ENCODE measurements at places on chromosomes 4 and X.

GRCh38 chr4:120447774-120448173, 381.1 kb upstream of the MAD2L1 start:
- DNase-seq: no peak

DNA sequence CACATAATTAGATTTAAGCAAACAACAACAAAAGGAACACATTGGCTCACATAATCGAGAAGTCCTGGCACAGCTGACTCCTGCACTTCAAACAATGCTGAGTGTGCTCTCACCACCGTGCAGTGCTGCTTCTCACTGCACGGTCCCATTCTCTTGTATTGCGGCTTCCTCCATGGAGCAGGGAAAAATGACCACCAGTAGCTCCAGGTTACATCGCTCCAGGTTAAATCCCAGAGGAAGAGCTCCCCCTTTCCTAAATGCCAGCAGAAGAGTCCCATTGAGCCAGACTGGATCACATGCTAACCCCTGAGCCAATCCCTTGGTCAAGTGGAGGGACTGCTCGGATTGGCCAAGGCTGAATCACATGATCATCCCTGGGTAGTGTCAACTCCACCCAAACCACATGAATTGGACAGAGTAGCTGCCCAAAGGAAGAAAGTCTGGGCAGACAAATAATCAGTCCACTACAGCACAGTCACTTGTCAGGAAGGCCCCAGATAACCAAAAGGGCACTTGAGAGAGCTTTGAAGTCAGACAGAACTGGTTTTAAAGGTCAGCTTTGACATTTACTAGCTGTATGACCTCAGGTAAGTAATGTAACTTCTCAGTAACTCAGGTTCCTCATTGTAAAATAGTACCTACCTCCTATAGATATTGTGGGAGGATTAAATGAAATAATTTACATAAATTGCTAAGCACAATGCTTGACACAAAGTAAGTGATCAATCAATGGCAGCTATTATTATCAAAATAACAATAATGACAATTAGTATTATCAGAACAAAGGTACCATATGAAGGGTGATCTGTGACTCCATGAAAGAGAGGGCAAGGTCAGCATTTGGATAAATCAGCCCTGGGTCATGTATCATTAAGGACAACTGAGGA, 14.3 kb downstream of the TEC start:
- no peak for DNase-seq

DNA sequence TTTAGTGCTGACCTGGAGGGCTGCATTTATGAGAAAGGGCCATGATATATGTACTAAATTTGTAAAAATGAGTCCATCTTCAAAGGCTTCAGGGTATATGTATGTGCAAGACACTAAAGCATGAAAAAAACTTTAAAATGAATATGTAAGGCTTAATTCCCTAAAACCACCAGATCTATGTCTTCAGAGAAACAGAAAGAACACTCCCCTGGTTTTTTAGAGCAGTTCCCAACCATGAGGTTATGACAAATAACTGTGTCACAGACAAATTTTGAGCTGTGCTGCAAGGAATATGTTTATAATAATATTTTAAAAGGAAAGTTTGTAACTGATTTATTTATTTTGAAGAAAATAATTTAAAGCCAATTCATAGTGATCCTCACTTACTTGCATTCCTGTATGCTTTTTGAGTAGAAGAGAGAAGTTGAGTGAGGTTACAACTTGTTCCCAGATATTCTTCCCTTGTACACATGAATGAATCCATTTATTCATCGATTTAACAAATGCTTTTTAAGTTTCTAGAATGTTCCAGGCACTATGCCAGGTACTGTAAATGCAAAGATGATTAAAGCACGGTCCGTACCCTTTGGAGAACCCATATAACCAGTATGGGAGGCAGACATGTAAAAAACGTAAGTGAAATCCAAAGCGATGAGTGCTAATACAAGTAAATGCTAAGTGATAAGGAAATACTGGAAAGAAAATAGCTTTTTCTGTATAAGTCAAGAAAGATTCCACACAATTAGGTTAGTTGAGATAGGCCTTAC, 295.2 kb upstream of the DIAPH2 start:
- DNase-seq: no peak

DNA sequence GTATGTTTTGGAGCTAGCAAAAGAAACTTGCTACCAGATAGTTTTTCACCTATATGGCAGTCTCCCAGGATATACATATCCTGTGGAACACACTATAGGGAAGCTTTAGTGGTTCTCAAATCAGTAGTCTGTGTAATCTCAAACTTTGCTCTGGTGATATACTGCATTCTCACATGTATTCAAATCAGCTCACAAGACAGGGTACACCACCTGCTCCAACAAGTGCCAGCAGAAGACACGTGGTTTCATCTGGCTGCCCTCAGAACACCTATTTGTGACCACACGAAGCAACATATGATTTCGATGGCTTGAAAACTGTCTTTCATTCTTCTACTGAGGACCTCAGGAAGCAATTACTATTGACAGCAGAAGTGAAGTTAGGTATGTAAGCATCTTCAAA, 37.7 kb downstream of the BCLAF3 start:
- no peak for DNase-seq

GRCh38 chr4:182968917-182969650, 51.9 kb upstream of the DCTD start:
- DNase-seq: no peak
